ENCODE measurements at places on chromosomes 7 and 10.

DNA sequence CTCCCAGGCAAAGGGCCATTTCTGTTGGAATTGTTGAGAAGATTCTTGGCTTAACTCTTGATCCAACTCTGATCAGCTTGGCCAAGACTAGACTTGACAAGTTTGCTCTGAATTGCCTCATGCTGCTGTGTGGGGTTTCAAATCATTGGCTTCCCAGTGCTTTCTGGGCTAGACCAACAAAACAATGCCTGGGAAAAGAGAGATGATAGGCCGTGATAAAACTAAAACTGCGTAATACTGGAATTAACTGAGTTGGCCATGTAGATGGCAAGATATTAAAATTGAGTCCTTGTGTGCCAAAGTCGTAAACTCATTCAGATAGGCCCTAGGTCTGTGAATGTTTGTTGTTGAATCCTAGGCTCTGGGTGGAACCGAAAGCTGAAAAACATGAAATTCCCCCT lies 222.6 kb downstream of the MGMT start:
- DNase-seq, result no peak

GRCh38 chr7:19117091-19117869 lies at the start of gene TWIST1:
TWIST1 (minus strand) TSS chr7:19117636; CDS start chr7:19117321, 315 bp downstream.
- DNase-seq, result no peak

DNA sequence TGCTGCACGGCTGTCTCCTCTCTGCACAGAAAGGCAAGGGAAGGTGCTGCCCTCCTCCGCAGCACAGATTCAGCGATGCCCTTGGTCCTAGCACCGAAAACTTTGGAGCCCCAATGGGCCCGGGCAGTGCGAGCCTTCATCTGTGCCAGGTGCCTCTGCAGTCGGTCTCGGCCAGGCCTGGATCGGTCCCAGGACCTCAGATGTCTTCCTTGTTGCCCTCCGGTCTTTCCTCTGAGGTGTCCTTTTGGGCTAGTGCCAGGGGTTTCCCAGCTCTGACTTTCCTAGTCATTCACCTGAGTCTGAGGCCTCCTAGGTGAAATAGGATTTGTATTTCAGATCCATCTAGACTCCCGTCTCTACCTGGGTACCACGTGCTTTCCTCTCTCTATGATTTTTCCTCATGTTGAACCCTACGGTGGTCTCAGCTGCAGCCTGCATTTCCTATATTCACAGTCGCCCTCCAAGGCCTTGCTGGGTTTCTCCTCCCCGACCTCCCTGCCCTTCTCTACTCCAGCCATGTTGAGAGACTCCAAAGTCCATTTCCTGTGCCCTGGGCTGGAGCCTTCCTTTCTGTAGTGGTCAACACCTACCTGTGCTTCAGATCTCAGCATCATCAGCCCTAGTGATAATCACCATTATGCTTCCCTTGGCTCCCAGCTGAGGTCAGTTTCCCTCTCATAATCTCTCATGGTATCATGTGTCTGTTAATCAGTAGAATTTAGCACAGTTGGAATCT lies 92.0 kb upstream of the PRSS58 start:
- no peak for DNase-seq

DNA sequence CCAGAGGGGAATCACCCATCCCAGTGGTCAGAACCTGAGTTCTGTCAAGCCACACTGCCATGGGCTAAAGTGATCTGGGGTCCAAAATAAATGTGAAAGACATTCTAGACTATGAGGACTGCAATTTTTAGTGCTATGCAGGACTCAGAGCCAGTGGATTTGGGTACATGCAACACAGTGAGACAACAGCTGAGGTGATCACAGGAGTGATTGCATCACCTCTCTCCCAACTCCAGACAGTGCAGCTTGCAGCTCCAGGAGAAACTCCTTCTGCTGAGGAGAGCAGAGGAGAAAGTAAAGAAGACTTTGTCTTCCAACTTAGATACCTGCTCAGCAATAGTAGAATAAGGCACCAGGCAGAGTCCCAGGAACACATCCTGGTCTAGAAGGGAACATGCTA lies 682.0 kb upstream of the POT1 start:
- DNase-seq, result no peak

GRCh38 chr7:17234030-17234397 lies 64.4 kb upstream of the AHR start:
- no peak for DNase-seq

GRCh38 chr10:80530816-80531215 lies 6.9 kb upstream of the SH2D4B start:
- no peak for DNase-seq

All from central memory CD4-positive, alpha-beta T cell (primary cell).